Right renal cortex interstitium (tissue), 3 donors: ENCODE measurements at places on chromosomes 2 and 18. TPM values are rescaled to one million over a fixed set of nuclear protein-coding genes. Genes with fewer than 3 reads are reported as not detected.

The KLHL41 gene
- polyA plus RNA-seq: 1.2 TPM

The TEX44 gene
- polyA plus RNA-seq: not detected

The BCL2 gene
- polyA plus RNA-seq: 23.5 TPM

The CROCC2 gene
- polyA plus RNA-seq: not detected

The APOB gene
- 1.5 TPM for polyA plus RNA-seq

The SIX3 gene
- polyA plus RNA-seq: not detected

The CFAP65 gene
- polyA plus RNA-seq: 0.34 TPM

The UGT1A5 gene
- polyA plus RNA-seq: not detected

The ITGB6 gene
- 20.6 TPM for polyA plus RNA-seq

The SKOR2 gene
- polyA plus RNA-seq: not detected

The OSBPL6 gene
- polyA plus RNA-seq: 5.9 TPM

The GAL3ST2 gene
- 0.37 TPM for polyA plus RNA-seq

The INSIG2 gene
- polyA plus RNA-seq: 32.1 TPM

The SLC4A5 gene
- 2.2 TPM for polyA plus RNA-seq

The ARMC9 gene
- 29.2 TPM for polyA plus RNA-seq

The ITGA6 gene
- 108 TPM for polyA plus RNA-seq

The NDC80 gene
- 29.8 TPM for polyA plus RNA-seq

The SPC25 gene
- 23.7 TPM for polyA plus RNA-seq

The GLI2 gene
- polyA plus RNA-seq: 8.4 TPM
